ENCODE measurements at places on chromosomes 11 and 22.

DNA sequence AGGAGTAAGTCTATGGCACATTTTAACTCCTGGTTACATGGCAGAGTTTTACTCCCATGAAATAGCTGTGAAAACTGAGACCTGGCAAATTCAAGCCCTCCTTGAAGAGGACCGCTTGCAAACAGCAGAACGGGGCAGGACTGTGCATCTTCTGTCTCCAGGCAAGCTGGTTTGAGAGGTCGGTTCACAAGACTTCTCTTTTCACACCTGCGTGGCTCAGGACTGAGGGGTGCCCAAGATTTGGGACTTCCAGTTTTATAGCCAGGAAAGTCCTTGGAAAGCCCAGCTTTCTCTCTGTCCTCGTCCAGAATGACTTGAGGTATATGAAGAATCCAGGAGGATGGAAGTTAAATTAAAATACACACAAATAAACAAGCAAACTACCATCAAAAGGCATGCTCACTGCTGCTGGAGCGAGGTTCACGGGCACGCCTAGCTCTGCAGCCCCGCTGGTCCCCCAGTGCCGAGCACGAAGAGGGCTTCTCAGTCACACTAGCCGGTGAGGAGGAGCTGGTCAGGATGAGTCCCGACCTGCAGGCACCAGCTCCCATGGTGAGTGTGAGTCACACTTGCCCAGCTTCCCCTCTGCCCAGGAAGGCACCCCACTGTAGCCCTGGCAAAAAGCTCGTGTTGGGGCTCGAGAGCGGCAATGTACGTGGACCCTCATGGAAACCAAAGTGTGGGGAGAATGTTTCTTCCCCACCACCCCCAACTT, 1382.4 kb downstream of the BRD1 start:
- no peak for DNase-seq

DNA sequence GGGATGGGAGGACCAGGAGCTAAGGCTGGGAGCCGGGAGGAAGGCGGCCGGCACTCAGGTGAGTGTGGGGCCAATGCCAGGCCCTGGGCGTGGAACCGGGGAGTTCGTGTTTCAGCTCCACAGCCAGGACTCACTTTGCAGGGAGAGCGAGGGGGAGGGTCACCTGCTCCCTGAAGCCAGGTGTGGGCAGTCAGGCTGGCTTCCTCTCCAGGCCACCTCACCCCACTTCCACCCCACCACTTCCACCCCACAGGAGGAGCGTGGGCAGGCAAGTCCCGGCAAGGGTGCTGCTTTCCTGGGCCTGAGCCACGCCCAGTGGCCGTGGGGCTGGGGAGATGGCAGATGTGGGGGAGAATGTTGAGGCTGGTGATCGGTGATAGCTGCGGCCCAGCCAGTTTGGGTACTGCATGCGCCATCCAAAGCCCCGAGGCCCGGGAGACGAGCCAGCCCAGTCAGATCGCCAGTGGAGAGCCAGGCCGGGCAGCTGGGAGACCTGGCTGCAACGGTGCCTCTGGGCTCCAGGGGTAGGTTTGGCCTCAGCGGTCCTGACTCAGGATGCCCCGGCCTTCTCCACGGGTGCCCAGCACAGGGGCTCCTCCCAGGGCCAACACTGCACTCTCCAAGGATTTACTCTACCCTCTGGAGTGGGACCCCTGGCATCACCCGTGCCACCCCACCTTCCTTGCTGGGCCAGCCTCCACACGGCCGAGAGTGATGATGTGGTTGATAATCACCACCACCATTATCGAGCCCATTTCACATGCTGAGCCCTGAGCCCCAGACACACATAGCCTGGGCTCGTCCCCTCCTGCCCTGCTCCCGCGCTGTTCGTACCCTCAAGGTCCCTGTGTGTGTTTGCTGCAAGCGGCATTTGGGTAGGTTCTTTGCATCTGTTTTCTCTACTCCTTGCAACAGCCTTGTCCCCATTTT, 93.8 kb downstream of the WNT7B start:
- DNase-seq: peak; percentile 65

DNA sequence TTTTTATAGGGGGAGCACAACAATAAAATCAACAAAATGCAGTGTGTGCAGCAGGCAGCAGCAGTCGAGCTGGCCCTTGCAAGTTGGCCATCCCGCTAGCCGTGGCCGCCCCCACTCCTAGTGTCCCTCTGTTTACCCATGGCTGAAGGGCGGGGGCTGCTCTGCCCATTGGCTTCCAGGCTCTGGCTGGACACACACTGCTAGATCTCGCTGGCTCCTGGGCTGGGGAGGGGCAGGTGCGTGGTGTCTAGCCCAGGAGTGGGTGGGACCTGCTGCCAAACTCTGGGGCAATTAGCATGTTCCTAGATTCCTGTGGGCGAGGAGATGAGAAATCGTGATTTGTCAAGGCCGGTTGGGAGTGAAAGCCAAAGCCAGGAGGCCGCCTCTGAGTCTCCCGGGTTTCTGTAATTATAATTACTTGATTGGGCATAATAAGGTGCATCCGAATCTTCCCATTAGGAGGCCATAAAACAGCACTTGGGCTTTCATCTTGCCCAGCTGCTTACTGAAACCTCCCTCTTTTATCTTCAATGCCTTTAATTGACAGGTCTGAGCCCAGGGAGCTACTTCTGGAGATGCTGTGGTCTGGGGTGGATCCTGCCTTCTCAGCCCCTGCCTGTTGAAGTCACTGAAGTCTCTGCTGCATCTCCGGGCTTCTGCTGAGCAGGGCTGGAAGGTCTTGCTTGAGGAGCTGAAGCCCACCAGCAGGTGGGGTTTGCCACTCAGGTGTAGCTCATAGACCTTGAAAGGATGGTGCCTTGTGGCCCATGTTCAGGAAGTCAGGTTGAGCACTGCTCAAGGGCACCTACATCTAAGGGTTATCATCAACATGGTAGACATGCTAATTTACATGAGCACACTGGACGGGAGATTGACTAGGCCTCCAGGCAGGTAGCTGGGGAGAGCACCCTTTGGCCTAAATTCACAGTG, 44.5 kb upstream of the DKK3 start:
- DNase-seq: no peak

GRCh38 chr22:37503850-37504249, 15.4 kb downstream of the CARD10 start:
- DNase-seq: no peak

GRCh38 chr11:57571606-57572005, 4.1 kb upstream of the UBE2L6 start:
- no peak for DNase-seq
